ENCODE measurements at places on chromosomes 4 and X. TPM values are rescaled to one million over a fixed set of nuclear protein-coding genes. Genes with fewer than 3 reads are reported as not detected.

- DNase-seq = no peak
Measured at GRCh38 chr4:182192511-182193181, 50.6 kb upstream of the TENM3 start.

DNA sequence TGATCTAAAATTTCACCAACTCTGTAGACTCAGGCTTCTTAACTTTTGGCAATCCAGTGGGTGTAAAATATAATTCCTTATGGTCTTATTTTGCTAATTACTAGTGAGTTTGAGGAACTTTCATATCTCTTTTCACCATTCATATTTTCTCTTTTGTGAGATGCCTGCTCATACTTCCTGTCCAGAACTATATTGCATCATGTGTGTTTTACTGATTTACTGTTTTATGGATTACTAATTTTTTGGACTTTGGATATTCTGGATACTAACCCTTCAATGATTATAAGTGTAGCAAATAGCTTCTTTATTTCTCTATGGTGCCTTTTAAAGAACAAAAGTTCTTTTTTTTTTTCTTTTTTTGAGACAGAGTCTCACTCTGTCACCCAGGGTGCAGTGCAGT lies 20.6 kb downstream of the GSX2 start:
- no peak for DNase-seq

Gene TCP11X2
- not detected for total RNA-seq

Gene JADE3
- 0.64 TPM for total RNA-seq

Gene GPR78
- not detected for total RNA-seq
